Stimulated activated CD8-positive, alpha-beta memory T cell treated with anti-CD3 and anti-CD28 coated beads, Interleukin-7, amount 100 ng/mL, for 48 hours (primary cell): ENCODE measurements at places on chromosomes 3 and 15.

GRCh38 chr3:7401418-7401817 is 540.5 kb downstream of the GRM7 start:
- DNase-seq: no peak

DNA sequence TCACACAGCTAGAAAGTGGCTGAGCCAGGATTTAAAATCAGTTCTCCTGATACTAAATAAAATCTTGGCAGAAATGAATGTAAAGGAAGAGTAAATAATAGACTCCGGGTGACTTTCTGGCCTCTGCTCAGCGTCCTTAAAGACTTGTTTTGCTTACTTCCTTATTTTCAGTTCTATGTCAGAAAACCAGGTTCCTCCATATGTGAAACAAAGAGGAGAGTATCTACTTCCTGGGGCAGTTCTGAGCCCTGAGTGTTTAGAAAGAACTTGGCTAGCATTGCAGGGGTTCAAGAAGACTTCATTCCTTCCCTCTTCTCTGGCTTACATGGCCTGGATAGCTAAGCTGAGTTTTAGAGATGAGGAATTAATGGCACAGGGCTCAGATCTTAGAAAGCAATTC is 222.8 kb upstream of the TLE3 start:
- no peak for DNase-seq

DNA sequence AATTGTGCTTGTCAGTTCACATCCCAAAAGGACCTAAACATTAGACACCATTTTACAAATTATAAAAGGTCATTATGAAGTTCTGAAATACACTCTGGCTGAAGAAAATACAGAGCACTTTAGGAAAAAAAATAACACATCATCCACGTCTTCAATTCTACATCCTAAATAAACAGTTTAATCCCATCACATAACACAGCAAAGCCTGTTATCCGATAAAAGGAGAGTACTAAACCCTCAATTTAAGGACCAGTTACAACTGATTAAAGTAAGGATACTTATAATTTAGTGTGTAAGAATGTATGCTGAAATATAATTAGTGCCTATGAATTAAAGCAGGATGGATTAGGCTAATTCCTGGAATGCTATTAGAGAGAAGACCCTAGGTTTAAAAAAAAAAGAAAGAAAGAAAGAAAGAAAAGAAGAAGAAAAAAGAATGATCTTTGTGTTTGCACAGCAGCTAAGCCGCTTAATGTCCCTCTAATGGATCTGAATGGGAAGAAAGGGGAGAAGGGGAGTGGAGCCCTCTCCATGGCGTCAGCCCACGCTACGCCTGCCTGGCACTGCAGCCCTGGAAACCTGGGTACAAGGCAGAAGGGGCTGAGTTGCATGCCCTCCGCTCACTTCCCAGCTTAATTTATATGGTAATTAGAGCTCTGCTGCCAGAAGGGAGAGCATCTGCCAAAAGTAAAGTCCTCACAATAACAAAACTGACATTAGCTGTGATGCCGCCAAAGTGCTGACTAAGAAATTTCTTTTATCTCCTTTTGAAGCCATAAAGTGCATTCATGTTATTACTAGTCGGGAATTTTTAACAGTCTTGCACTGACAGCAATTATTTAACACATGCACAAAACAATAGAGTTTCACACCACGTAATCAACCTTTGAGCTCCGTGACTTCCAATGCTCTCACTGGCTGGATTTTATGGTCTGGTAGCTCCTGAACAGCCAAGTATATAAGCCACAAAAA is 90.0 kb downstream of the FSIP1 start:
- DNase-seq: no peak

DNA sequence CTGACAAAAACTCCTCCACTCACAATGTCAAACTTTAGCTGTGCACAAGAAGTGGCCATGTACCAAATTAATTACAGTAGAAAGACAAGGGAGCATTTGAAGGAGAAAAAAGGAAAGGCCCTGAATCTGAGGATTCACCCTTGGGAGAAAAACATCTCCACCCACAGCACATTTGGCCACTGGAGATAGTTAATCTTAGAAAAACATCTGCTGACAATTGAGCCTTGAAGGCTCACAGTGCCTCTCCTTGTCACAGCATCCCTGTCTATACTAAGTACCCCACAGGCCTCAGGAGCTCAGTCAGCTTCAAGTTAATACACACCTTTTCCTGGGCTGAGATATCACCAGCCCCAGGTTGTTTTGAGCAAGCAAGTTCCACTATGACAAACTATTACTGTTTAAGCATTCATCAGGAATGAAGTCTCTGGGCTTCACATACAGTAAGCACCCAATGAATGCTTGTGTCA is 78.1 kb upstream of the SETMAR start:
- no peak for DNase-seq

GRCh38 chr15:80929689-80930088 is 59.9 kb downstream of the MESD start:
- no peak for DNase-seq

GRCh38 chr15:39084674-39085530 is 496.0 kb upstream of the THBS1 start:
- DNase-seq: no peak

- no peak for DNase-seq
Observed at GRCh38 chr3:124664804-124665203, 65.4 kb upstream of the UMPS start.

GRCh38 chr15:99440029-99440428 is 125.8 kb upstream of the MEF2A start:
- DNase-seq: no peak

DNA sequence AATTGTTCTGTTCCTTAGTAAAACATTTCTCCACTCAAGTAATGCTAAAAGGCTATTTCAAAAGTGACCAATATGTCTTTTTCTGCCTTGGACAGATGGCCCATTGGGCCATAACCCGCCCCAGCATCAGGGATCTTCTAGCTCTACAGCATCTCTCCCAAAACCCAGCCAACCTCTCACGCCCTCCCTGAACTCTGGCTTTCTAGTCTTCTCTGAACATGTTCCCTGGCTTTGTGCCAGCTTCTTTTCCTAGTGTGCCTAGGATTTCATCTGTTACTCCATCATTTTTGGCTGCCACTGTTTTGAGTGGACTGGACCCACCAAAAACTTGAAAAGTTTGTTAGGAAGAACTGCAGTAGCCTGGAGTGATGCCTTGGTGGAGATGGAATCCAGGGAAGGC is 30.7 kb downstream of the TRPM1 start:
- no peak for DNase-seq

- DNase-seq: no peak
Observed at GRCh38 chr3:51722362-51722761, 15.5 kb downstream of the GRM2 start.

GRCh38 chr15:92383519-92384324 is 10.0 kb upstream of the ST8SIA2 start:
- DNase-seq: no peak

DNA sequence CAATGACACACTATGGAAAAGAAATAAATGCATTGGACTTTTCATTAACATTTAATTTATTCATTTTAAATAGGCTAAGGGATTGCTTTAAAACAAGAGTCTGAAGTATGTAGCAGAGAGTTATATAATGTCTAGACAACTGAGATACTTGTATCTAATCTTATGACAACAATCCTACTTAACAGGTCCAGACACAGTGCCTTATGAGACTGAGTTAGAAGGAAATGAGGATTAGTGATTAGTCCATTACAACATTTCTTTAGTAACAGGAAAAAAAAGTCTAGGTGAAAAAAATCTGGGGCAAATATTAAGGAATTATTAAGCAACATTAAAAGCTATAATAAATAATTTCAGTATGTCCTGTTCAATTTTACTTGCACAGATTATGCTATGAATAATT is 140.6 kb downstream of the MEIS2 start:
- no peak for DNase-seq

- DNase-seq: no peak
Observed at GRCh38 chr15:96331945-96332636, 1.6 kb downstream of the NR2F2 start.

DNA sequence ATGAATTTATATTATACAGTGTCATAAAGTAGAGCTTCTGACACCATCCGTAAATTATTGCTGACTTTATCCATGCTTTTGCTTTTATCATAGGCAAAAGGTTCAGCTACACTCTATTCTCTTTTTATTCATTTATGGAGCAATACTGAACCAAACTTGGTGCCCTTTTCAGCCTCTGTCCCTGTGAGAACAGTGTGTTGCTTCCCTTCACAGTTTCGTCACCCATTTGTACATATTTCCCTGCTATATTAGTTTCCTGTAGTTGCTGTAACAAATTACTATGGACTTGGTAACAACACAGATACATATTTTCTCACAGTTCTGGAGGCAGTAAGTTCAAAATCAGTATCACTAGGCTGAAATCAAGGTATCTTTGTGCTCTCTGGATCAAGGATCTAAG is 2.8 kb upstream of the RPL24 start:
- no peak for DNase-seq

DNA sequence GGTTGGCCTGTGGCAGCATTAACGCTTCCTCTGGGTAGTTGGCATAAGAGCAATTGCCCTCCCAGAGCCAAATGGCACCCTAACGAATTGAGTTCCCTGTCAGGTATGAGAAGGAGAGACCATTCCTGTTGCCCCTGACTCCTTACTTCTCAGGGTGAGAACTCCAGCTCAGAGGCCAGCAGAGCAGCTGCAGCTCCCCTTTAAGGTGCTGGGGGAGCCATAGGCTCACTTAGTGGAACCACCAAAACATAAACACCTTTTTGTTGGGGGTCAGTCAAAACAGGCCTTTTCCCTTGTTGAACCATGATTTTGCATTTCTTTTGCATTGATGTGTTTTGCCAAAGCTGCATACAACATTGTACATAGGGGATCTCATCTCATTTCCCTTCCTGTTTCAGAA is 28.1 kb upstream of the LHFPL4 start:
- DNase-seq: no peak
